AG20443 (cell line): ENCODE measurements at places on chromosomes 13 and 19.

- DNase-seq: no peak
Measured at GRCh38 chr13:107817647-107818287, 397.6 kb downstream of the LIG4 start.

GRCh38 chr13:66665991-66666390, 564.1 kb downstream of the PCDH9 start:
- DNase-seq: peak; percentile 58

DNA sequence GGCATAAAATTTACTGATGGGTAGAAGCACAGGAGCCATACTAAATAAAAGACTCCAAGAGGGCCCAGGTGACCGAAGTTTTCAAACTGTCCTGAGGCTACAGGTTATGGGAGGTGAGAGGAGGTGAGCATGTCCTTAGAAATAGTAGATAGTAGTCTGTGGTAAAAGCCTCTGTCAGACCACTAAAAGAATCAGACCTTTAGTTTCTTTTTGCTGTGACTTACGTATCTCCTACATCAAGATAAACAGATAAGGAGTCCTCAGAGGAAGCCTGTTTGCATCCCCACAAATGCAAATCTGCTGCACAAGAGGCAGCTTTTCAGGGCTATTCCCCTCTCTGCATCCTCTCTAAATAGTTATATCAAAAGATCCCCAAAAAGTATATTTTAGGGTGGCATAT, 711.6 kb upstream of the SLITRK6 start:
- no peak for DNase-seq

GRCh38 chr13:99605420-99606323, 104.4 kb downstream of the TM9SF2 start:
- DNase-seq: peak; percentile 61

GRCh38 chr19:21568816-21569493, 63.6 kb downstream of the ZNF429 start:
- DNase-seq: peak; percentile 54

DNA sequence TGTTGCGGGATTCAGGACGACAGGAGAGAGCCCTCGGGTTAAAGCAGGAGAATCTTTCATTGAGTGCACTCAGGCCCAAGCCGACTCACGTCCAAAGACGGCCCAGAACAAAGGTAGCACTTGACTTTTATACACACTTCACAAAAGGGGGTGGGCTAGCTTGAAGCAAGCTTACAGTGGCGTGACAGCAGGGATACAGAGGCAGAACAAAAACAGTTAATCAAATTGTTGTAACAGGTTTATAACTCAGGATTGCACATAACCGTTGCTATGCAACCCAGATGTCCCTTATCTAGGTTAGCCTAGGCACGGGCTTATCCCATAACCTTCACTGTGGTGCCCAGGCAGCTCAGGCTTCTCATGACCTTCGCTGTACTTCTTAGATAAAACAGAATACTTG, 2.0 kb downstream of the MED25 start:
- DNase-seq: no peak

DNA sequence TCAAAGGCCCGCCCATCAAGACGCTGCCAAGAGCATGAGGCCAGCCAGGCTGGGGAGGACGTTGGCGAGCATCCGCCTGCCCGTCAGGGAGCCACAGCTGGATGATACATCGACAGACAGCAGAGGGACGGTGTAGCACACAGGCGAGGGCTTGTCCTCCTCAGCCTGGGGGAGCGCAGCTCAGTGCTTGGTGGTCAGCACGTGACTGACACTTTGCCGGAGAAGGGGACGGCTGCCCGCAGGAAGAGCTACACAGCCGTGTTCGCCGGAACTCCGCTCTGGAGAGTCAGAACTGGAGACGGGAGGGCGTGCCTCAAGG, 34.1 kb downstream of the CSNK1G2 start:
- peak; percentile 59 for DNase-seq

- no peak for DNase-seq
Measured at GRCh38 chr13:20190076-20190475, 2.7 kb downstream of the GJB2 start.

DNA sequence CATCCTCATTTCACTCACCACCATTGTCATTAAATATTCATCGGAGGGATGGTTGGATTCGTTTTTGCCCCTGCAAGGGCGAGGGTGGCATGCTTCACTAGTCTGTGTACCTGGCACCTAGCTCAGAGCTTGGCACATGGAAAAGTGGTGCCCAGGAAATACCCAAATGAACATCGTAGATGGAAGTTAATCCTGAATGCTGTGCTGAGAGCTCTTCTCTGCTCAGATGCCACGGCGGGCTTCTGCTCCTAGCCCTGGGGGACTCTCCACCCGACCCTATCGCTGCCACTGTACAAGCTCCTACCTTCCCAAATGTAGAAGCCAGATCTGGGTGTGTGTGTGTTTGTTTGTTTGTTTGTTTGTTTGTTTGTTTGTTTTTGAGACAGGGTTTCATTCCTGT, 113.0 kb upstream of the ZNF507 start:
- no peak for DNase-seq

- DNase-seq: peak; percentile 80
Measured at GRCh38 chr13:31756346-31756745, 17.0 kb downstream of the RXFP2 start.

DNA sequence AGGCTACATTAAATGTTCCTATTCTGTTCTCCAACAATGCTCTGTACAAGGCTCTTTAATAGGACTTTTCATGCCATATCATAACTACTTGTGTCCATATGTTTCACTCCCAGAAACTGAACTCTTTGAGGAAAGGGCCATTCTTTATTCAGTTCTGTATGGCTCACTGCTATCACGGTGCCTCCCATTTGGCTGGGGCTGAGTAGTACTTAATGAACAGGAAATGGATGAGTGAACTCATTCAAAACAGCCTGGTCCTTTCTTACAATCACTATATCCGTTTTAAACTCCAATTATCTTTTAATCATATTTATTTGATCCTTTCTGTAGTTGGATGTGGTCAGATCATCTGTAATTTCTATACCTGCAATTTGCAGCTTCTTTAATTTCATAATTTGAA, 410.6 kb downstream of the TBC1D4 start:
- no peak for DNase-seq

GRCh38 chr13:71137101-71137500, 729.9 kb downstream of the DACH1 start:
- no peak for DNase-seq

DNA sequence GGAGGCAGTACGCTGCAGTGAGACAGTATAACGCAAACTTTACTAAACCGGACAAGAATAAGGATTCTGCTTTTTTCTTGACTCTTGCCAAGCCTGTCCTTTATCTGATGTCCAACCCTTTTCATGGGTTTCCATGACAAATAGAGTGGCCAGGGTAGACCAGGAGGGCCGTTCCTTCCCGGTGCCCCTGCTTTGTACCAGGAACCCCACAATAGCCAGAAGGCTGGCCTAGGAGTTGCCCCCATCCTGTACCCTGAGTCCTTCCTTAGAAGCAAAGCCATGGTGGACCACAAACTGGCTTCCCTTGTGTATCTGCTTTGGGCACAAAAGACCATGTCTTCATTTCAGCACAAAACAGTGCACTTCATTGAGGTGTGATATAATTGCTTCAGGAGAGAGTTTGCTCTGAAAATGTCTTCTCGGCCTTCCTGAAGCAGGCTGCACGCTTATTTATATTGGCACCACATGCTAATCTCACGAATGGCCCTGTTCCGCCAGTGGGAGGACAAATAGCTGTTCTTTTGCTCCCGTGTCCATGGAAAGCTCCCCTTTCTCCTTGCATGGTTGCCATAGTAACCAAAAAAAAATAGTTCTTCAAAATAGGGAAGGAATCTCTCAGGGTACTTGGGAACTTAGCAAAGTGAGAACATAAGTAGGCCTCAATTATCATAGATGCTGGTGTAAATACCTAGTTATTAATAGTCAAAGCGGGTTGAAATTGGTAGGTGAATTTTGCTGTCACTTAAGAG, 222.1 kb downstream of the ZIC5 start:
- DNase-seq: no peak

DNA sequence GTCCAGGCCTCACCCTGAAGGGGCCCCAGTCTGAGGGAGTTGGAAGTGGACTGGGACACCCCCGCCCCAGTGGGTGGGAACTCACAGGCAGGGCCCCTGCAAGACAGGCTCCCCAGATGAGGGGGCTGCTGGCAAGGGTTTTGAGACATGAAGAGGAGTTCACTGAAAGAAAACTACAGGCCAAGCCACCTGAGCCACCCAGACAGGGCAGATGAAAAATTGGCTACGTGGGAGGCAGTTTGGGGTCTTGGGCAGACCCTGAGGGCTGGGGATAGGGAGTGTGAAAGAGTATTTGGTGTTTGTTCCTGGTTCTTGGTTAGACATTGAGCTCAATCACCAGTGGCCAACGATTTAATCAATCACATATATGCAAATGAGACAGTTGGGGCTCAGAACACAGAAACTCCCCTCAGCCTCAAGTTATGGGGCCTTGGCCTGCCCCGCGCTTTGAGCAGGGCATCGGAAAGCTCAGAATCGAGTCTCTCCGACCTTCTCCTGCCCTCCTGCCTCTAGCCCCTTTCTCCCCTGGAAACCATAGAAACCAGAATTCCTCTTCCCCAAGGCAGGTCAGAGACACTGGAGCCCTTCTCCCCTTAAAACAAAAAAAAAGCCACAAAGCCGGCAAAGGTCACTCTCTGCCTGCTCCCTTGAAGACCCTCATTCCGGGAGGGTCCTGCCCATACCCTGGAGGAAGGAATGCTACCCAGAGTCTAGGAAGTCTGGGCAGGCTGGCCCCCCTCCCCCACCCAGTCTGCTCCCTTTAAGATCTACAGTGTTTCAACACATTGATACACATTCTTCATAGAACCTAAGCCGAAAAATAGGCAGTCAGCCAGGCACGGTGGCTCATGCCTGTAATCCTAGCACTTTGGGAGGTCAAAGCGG, 1.3 kb upstream of the ISYNA1 start:
- DNase-seq: no peak

- no peak for DNase-seq
Measured at GRCh38 chr13:37985281-37985680, 115.7 kb upstream of the TRPC4 start.

GRCh38 chr19:497491-497868, 1.2 kb downstream of the MADCAM1 start:
- DNase-seq: no peak

- peak; percentile 84 for DNase-seq
Measured at GRCh38 chr19:16778796-16779411, 50.3 kb upstream of the SIN3B start.

GRCh38 chr19:47210689-47211316, 20.2 kb downstream of the BBC3 start:
- DNase-seq: peak; percentile 78

- no peak for DNase-seq
Measured at GRCh38 chr19:1206864-1207450, 1.4 kb downstream of the STK11 start.

GRCh38 chr13:60080850-60081249, 82.9 kb downstream of the DIAPH3 start:
- no peak for DNase-seq

DNA sequence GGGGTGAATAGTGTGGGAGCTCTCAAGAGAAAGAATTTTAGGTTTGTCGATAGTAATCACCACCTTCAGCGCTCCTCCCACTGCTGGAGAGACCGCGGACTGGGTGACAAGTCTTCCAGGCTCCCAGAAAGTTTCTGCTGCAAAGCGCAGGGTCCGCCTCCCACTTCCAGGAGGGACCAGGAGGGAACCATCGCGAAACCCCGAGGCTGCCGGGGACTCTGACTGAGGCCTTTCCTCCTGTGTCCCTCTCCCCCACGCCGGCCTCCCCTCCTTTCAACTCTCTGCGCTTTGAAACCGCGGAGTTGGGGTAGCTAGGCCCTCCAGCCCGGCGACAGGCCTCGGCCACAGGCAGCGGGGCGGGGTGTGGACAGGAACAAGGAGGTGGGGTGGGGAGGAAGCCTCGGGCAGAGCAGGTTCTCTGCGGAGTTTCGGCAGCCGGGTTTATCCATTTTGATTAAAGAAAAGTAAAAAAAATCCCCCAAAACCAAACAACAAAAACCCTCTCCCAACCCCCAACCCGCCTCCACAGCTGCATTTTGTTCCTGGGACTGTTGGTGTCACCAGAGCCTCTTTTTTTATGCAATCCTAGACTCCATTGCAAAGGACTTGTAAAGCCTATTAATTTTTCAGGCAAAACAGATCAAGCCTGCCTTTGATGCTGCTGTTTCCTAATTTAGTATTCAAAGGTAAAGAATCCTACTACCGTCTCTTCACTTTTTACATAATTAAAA, 157.2 kb downstream of the TM9SF2 start:
- DNase-seq: peak; percentile 57

- DNase-seq: peak; percentile 10
Measured at GRCh38 chr19:34500656-34501120, 19.1 kb downstream of the WTIP start.

- no peak for DNase-seq
Measured at GRCh38 chr13:44730851-44731250, 154.7 kb upstream of the TSC22D1 start.

GRCh38 chr19:7199613-7200533, 94.3 kb downstream of the INSR start:
- no peak for DNase-seq

DNA sequence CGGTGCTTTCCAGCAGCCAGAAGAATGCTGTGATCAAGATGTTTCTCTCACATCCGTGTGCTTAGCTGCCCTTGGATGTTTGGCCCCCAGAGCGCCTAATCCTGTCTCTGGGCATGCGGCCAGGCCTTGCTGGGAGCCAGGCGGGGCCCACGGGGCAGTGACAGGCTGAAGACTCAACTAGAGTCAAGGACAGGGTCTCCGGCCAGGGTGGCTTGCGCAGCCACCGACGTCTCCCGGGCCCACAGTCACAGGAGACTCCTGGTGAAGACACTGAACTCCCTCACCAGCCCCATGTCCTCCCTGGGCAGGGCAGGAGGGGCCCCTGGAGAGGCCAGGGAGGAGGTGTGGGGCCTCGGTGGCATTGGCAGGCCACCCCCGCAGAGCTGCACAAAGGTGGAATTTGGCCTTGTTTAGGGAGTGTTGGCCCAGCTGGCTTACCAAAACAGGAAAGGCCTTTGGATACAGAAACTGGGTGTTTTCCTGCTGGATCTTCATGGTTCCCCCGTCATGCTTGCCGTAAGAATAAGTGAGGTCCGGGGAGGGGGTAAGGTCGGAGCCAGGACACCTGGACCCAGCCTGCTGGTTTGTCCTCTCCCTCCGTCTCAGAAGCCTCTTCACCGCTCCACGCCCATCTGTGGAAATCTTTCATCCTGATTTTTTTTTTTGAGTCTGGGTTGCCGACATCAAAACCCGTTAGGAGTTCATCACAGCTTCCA, 10.0 kb upstream of the NDUFS7 start:
- no peak for DNase-seq

DNA sequence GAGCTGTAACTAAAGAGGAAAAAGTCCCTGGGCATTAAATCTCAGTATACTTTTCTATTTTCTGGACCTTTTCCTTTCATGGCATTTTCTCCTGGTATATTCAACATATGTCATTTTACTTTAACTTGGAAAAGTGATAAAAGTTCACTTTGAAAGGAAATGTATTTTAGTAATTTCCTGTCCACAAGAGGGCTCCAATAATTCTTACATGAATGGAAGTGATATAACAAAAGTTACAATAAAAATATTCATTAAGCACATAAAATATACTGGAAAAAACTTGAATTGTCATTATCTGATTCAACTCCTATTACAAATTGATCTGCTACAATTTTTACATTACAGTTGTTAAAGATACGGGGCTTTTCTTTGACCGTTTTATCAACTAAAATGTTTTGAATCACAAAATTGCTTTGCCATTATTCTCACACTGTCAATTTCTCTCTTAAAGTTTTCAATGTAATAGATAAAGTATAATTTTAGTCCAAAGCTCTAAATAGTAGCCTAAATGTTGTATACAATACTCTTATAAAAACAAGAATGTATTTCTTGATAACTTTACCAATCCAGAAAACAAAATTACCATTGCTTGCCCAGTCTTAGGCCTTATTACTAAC, 4.9 kb downstream of the UBL3 start:
- DNase-seq: no peak

- no peak for DNase-seq
Measured at GRCh38 chr13:49784886-49785570, 7.5 kb downstream of the KPNA3 start.

- DNase-seq: peak; percentile 40
Measured at GRCh38 chr13:27353166-27353583, 71.2 kb upstream of the GTF3A start.
